ENCODE measurements at places on chromosomes 1 and 21. TPM values are rescaled to one million over a fixed set of nuclear protein-coding genes. Genes with fewer than 3 reads are reported as not detected.

MEGF6 gene
- 29.1 TPM for total RNA-seq

PDE9A gene
- total RNA-seq = 0.38 TPM

YIPF1 gene
- total RNA-seq = 15.1 TPM

HSD3B2 gene
- not detected for total RNA-seq

NCAM2 gene
- 0.38 TPM for total RNA-seq

C4BPA gene
- not detected for total RNA-seq

OR2M3 gene
- not detected for total RNA-seq

OR14K1 gene
- not detected for total RNA-seq

DRAXIN gene
- total RNA-seq = 0.09 TPM

C1QB gene
- total RNA-seq = not detected

OPRD1 gene
- total RNA-seq = not detected

GPR157 gene
- total RNA-seq = 3.4 TPM

NADK gene
- total RNA-seq = 45.6 TPM

OPTC gene
- total RNA-seq = not detected

PRPF38B gene
- total RNA-seq = 11.4 TPM

KCNN3 gene
- total RNA-seq = 0.09 TPM

ELK4 gene
- 24.7 TPM for total RNA-seq

AMY1A gene
- total RNA-seq = not detected

SRM gene
- 16.2 TPM for total RNA-seq

COL16A1 gene
- total RNA-seq = 0.54 TPM

ARHGAP29 gene
- 144 TPM for total RNA-seq

LCE1F gene
- not detected for total RNA-seq

FAM131C gene
- total RNA-seq = 0.09 TPM

SLC9A1 gene
- total RNA-seq = 20.2 TPM

KLHDC9 gene
- 0.66 TPM for total RNA-seq

NT5C1A gene
- not detected for total RNA-seq

FALEC gene
- 0.63 TPM for total RNA-seq

KIRREL1 gene
- total RNA-seq = 49.6 TPM

DFFA gene
- 69.6 TPM for total RNA-seq

FABP3 gene
- 0.18 TPM for total RNA-seq

PRAMEF12 gene
- total RNA-seq = not detected

OR2T29 gene
- total RNA-seq = not detected

OR2T33 gene
- not detected for total RNA-seq
